ENCODE measurements at places on chromosomes 16 and 17. TPM values are rescaled to one million over a fixed set of nuclear protein-coding genes. Genes with fewer than 3 reads are reported as not detected.

Gene KCNJ18
- not detected for polyA plus RNA-seq

Gene ATP2A1
- polyA plus RNA-seq: not detected

Gene TSNAXIP1
- polyA plus RNA-seq: not detected

- DNase-seq: no peak
- H3K27me3 ChIP-seq: no peaks in the 10 kb centered on the region
- no peak overlapping the region for H3K4me3 ChIP-seq
- H3K36me3 ChIP-seq: no peaks in the 10 kb centered on the region
Observed at GRCh38 chr16:56262551-56263245, 71.4 kb downstream of the GNAO1 start.

GRCh38 chr17:82984751-82985427 is 94.5 kb upstream of the METRNL start:
- H3K4me3 ChIP-seq: no peak overlapping the region
- H3K36me3 ChIP-seq: no peaks in the 10 kb centered on the region
- no peaks in the 10 kb centered on the region for H3K27me3 ChIP-seq
- H3K4me1 ChIP-seq: peaks cover 23% of the 10 kb centered on the region
- no peak overlapping the region for H3K27ac ChIP-seq

GRCh38 chr17:4297351-4297750 is 33.6 kb upstream of the ANKFY1 start:
- no peak overlapping the region for H3K27ac ChIP-seq
- no peak overlapping the region for H3K4me3 ChIP-seq
- no peak for DNase-seq
- no peaks in the 10 kb centered on the region for H3K36me3 ChIP-seq
- no peaks in the 10 kb centered on the region for H3K27me3 ChIP-seq
- H3K4me1 ChIP-seq: no peaks in the 10 kb centered on the region

DNA sequence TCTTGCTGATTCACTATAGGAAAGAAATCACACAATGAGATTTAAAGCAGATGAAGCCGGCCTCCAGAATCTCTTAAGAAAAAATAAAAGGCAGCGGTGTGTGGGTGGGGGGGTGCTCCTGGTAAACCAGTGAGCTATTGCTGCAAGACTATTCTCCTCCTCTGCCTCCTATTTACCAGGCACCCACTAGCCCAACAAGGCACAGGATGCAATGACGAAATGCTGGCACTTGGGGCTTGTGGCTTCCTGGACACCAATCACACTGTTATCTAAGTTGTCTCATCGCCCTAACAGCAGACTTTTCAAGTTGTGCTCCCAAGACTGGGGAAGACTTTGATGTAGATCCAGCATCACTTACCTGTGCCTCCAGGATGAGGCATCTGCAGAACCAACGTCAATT is 50.2 kb upstream of the NDRG4 start:
- no peak overlapping the region for H3K4me3 ChIP-seq
- H3K4me1 ChIP-seq: no peaks in the 10 kb centered on the region
- H3K27me3 ChIP-seq: no peaks in the 10 kb centered on the region
- no peak overlapping the region for H3K27ac ChIP-seq
- no peaks in the 10 kb centered on the region for H3K36me3 ChIP-seq
- no peak for DNase-seq

GRCh38 chr17:9484789-9485188 is 90.8 kb downstream of the STX8 start:
- peaks cover 4% of the 10 kb centered on the region for H3K36me3 ChIP-seq
- H3K4me1 ChIP-seq: no peaks in the 10 kb centered on the region
- H3K27me3 ChIP-seq: no peaks in the 10 kb centered on the region
- no peak overlapping the region for H3K27ac ChIP-seq
- DNase-seq: no peak

GRCh38 chr17:59357219-59357697 is 25.8 kb downstream of the YPEL2 start:
- H3K4me1 ChIP-seq: peaks cover 49% of the 10 kb centered on the region
- H3K4me3 ChIP-seq: no peak overlapping the region
- no peaks in the 10 kb centered on the region for H3K27me3 ChIP-seq
- no peaks in the 10 kb centered on the region for H3K36me3 ChIP-seq
- no peak overlapping the region for H3K27ac ChIP-seq

- H3K27me3 ChIP-seq: no peaks in the 10 kb centered on the region
- no peak overlapping the region for H3K4me3 ChIP-seq
- no peak overlapping the region for H3K27ac ChIP-seq
- H3K4me1 ChIP-seq: peaks cover 8% of the 10 kb centered on the region
- H3K36me3 ChIP-seq: no peaks in the 10 kb centered on the region
Observed at GRCh38 chr17:12037970-12038369, 17.3 kb downstream of the MAP2K4 start.

Measured in CD4-positive, alpha-beta memory T cell (primary cell).